ENCODE measurements at places on chromosomes 2 and 18.

GRCh38 chr2:240304746-240305161 lies 130.7 kb upstream of the GPC1 start:
- DNase-seq = no peak

DNA sequence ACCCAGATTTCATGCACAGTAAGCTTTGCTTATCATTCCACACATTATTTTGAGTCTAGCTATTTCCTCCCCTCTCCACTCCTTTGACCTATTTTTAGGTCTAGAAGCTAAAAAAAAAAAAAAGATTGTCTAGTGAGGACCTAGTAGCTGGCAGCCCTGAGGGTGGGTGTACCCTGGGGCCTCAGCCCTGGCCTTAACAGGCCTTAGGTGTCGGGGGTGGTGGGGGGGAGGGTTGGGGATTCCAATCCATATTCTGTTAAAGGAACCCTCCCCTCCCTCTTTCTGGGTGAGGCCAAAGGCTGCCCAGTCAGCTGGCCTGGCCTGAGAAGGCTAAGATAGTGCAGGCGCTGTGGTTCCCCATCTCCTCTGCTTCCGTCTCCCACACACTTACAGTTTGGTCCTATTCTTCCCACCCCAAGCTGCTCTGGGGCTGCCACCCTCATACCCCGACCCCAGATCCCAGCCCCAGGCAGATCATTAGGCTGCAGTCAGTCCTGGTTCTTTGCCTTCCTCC lies 65.5 kb upstream of the HK2 start:
- DNase-seq = no peak

DNA sequence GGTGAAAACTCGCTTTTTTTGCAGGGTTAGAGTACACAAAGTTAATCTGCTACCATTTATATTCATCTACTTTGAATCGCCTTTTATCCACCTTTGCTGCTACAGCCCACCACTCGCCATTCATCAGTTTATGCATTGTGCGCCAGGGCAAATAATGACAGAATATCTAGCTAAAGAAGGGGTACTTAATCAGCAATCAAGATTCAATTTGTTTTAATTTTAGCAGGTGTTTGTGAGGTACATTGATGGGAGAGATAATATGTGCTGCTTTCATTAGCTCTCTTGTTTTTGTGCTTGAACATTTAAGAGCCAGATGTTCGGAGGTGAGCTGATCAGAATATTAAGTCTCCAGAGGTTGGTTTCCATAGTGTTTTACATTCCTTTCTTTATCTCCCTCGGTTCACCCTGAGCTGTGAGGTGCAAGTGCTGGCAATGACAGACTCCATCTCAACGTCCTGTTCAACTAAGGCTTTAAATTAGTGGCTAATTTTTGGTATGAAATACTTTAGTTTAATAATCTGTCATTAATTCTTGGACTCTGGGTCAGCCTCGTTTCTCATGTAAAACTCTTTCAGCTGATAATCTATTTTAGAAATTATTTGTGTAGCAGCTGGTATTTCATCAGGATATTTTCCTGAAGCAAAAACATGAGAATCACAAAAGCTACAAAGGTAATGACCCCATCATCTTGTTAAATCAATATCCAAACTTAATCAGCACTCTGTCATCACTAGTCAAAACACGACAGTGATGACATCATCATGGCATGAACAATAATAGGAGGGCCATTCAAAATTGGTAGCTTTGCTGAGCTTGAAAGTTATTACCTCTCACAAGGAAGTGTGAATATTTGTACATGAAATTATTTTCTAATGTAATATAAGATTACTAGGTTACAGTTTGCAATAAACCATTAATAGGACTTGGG lies 479.9 kb upstream of the FANCL start:
- DNase-seq = no peak

- DNase-seq = peak; percentile 51
Observed at GRCh38 chr2:213034585-213034984, 116.8 kb downstream of the IKZF2 start.

All from hematopoietic multipotent progenitor cell treated with erythropoietin and hydrocortisone succinate and interleukin-3 and kit ligand, for 4 days (in vitro differentiated cells).